ENCODE measurements at places on chromosomes 4 and X.
A peak's percentile ranks its signal among the peaks of the same experiment; 100 is the strongest.

GRCh38 chr4:40033613-40034012 is 23.0 kb upstream of the N4BP2 start:
- DNase-seq, result no peak

DNA sequence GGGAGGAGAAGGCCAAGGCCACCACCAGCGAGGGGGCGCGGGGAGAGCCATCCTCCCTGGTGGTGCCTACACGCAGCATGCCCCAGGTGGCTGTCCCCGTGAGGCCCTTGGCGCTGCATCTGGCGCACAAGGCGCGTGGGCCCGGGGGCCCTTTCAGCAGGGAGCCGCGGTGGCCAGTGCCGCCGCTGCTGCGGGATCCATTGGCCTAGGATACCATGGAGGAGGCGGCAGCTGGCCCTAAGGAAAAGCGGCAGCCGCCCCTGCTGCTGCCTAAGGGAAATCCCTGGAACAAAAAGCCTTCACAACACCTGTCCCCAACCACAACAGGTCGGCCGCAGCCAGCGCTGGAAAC is 1059.6 kb downstream of the TECRL start:
- DNase-seq, result no peak

DNA sequence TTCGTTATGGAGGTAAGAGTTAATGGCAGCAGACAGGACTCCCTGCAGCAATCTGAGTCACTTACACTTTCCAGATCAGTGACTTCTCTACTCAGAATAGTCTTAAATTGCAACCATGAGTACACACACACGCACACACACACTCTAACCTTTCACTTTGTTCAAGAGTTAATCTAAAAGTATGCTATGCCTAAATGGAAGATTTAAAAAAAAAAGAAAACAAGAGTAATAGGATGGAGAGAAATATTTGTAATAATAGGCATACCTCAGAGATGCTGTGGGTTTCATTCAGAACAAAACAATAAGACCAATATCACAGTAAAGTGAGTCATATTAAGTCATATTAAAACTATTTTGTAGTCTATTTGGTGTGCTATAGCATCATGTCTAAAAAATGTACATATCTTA is 969.1 kb upstream of the PCDH10 start:
- no peak for DNase-seq

DNA sequence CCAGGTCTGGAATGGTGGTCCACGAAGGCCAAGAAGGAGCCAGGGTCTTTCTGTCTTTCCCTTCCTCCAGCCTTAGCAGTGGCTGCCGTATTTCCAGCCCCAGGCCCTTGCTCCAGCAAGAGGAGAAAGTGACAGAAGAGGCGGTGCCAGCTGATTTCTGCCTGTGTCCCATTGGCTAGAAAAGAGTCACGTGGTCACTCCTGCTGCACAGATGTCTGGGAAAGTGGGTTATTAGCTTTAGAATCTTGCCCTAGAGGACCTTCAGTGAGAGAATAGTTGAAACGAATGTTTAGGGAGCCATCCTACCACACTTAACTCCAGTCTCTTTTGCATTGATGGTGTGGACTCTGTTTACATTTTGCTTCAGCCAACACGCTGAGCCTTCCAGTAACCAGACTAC is 99.3 kb upstream of the BCOR start:
- no peak for DNase-seq

- no peak for DNase-seq
These were observed 5.8 kb downstream of the ATG4A start for GRCh38 chrX:108097380-108097779.

- DNase-seq, result no peak
These were observed 15.2 kb downstream of the SUPT20HL1 start for GRCh38 chrX:24375600-24376131.

DNA sequence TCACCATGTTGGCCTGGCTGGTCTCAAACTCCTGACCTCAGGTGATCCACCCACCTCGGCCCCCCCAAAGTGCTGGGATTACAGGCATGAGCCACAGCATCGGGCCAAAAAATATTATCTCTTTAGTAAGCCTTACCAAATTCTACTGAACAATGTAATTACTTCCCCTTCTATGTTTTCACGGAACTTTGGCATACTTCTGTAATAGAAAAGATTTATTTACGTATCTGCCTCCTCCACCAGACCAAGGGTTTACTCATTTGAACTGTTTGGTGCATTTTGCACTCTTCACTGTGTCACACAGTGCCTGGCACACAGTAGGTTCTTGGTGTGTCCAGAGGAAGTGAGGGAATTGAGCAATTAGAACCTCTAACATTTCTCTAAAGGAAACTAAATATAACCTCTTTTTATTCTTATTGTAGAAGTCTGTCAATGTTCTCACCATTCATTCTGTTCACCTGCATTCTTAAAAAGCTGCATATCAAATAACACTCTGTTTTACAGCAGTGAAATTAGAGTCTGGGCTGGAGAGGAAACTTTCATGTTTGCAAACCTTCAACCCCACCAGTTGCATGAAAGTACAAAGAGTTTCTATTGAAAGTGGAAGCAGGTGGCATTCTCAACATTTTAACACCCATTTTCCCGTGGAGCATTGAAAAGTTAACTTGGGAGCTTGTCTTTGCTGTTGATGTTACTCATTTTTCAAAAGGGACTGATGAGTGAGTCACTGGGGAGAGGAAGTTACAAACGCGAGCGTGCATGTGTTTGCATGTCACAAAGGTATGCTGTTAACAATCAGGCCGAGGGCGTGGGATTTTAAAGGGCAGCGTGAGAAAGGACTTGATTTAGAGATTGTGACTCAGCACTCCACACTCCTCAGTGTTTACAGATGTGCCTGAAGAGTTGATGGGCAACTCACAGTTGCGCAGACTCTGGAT is 314.1 kb downstream of the STK32B start:
- peak; percentile 59 for DNase-seq

GRCh38 chr4:112765317-112765974 is 128.5 kb downstream of the LARP7 start:
- DNase-seq, result no peak

- no peak for DNase-seq
These were observed 169.9 kb upstream of the LDB2 start for GRCh38 chr4:17068392-17068791.

DNA sequence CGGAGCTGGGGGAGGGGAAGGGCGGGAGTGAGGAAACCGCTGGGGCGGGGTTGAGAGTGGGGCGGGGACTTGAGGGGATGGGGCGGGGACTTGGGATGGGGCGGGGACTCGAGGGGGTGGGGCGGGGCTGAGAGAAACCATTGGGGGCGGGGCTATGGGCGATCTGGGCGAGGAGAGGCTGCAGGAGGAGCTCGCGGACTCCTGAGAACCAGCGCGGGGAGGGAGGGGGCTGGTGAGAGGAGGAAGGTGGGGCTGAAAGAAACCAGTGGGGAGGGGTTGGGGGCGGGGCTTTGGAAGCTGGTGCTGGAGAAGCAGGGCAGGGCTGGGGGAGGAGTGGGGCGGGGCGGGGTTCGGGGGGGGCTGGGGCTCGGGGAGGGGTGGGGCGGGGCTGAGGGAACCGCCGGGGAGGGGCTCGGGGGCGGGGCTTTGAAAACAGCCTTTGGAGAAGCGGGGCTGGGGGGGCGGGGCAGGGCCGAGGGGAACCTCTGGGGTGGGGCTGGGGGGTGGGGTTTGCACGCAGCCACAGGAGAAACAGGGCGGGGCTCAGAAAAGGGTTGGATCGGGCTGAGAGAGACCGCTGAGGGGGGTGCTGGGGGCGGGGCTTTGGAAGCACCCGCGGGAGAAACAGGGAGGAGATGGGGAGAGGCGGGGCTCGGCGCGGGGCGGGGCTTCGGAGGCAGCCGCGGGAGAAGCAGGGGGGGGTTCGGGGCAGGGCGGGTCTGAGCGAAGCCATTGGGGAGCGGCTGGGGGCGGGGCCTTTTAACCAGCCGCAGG is 777 bp upstream of the EOLA2 start:
- peak; percentile 80 for DNase-seq

GRCh38 chr4:181559637-181560036 is 683.6 kb upstream of the TENM3 start:
- DNase-seq, result no peak
